ENCODE measurements at places on chromosomes 13 and 19. TPM values are rescaled to one million over a fixed set of nuclear protein-coding genes. Genes with fewer than 3 reads are reported as not detected.

Gene SYNE4
- total RNA-seq, result 2.9 TPM

Gene KPTN
- 10.1 TPM for total RNA-seq

DNA sequence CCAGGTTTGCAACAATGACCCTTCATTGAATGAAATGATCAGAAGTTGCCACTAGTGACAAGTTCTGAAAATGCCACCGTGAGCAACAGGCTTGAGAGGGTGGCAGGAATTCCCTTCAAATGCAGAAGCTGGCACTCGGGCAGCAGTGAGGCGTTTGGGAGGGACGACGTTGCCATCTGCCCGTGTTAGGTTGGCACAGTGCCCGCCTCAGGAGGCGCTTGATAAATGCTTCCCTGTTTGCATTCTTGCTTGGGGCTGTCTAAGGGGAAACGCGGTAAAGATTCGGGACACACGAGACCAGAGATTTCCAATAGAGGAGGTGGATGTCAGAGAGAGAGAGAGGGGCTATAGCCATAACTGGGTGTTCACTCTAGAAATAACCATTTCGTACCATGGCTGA, 101.9 kb downstream of the TEX29 start:
- DNase-seq, result no peak

GRCh38 chr13:28324181-28324789, 170.6 kb downstream of the FLT1 start:
- peak; percentile 89 for DNase-seq

- DNase-seq, result no peak
Observed at GRCh38 chr13:75825594-75825993, 189.5 kb downstream of the LMO7 start.

Data from activated CD4-positive, alpha-beta T cell treated with anti-CD3 and anti-CD28 coated beads, Interleukin-2, amount 10 ng/mL, durations not matched to agents 24 days and 14 days (primary cell).